ENCODE measurements at places on chromosomes 1 and 21. TPM values are rescaled to one million over a fixed set of nuclear protein-coding genes. Genes with fewer than 3 reads are reported as not detected.
A peak's percentile ranks its signal among the peaks of the same experiment; 100 is the strongest.

DNA sequence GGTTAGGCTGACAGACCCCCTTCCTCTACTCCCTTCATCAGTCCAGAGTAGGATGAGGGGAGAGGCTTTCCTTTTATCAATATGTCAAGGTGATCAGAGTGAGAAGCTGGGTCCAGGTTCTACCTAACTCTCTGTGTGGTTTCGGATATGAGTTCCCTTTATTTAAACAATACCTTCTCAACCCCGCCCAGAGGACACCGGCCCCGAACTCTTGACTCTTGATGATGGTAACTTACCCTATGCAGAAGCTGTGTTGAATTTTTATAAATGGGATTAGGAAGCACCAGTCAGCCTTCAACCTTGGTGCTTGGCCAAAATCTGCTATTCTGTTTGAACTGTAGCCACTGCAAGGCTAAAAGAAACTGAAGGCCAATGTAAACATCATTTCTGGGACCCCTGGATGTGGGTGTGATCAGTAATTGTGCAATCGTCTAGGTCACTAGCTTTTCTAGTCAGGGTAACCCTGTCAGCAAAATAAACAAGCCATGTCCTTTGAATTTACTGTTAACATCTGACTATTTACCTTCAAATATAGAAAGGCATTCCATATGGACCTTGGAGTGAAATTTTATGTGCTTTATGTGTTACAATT lies 398.3 kb downstream of the SEC16B start:
- H3K36me3 ChIP-seq, result no peaks in the 10 kb centered on the region
- H3K4me1 ChIP-seq, result no peaks in the 10 kb centered on the region
- no peak overlapping the region for H3K27ac ChIP-seq
- DNase-seq, result no peak
- no peaks in the 10 kb centered on the region for H3K27me3 ChIP-seq
- H3K4me3 ChIP-seq, result no peak overlapping the region

SPRR4 gene
- not detected for polyA plus RNA-seq

DNA sequence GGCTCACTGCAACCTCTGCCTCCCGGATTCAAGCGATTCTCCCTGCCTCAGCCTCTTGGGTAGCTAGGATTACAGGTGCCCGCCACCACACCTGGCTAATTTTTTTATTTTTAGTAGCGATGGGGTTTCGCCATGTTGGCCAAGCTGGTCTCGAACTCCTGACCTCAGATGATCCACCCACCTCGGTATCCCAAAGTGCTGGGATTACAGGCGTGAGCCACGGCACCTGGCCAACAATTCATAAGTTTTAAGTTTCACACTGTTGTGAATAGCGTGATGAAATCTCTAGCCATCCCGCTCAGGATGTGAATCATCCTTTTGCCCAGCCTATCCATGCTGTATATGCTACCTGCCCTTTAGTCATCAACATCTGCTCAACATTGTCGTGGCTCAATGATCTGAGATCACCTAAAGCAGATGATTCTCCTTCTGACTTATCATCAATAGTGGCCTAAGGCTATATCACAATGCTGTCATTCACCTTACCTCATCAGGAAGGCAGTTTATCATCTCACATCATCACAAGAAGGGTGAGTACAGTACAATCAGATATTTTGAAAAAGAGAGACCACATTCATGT lies 2.6 kb downstream of the PFDN2 start:
- no peak for DNase-seq
- H3K27me3 ChIP-seq, result no peaks in the 10 kb centered on the region
- H3K4me3 ChIP-seq, result no peak overlapping the region
- peaks cover 19% of the 10 kb centered on the region for H3K4me1 ChIP-seq

- no peak overlapping the region for H3K4me3 ChIP-seq
- no peaks in the 10 kb centered on the region for H3K27me3 ChIP-seq
- H3K27ac ChIP-seq, result no peak overlapping the region
- H3K4me1 ChIP-seq, result no peaks in the 10 kb centered on the region
Observed at GRCh38 chr1:59279645-59280044, 17.2 kb upstream of the FGGY start.

DNA sequence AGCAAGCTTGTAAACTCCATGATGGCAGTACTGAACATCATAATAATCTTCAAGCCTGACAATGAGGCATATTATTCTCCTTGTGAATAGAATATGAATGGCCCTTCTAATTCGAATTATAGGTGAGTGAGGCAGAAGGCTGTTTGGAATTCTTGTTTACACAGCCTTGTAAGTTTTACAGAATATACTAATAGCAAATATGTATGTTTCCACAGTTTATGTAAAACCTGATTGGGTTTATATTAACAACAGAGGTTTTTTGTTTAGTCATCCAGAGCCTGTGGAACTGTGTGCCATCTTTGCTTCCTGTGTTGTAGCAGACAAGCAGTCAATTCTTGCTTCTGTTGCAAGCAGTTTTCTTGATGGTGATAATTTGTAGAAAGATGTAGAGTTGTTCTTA lies 8.0 kb downstream of the OSBPL9 start:
- no peak for DNase-seq
- H3K27ac ChIP-seq, result peak overlapping the region; percentile 31
- H3K36me3 ChIP-seq, result peaks cover 4% of the 10 kb centered on the region
- H3K4me3 ChIP-seq, result no peak overlapping the region

ALX3 gene
- not detected for polyA plus RNA-seq

GRCh38 chr1:74641876-74642275 lies 31.7 kb downstream of the ERICH3 start:
- no peaks in the 10 kb centered on the region for H3K4me1 ChIP-seq
- H3K27me3 ChIP-seq, result no peaks in the 10 kb centered on the region
- H3K4me3 ChIP-seq, result no peak overlapping the region
- no peak for DNase-seq

DNA sequence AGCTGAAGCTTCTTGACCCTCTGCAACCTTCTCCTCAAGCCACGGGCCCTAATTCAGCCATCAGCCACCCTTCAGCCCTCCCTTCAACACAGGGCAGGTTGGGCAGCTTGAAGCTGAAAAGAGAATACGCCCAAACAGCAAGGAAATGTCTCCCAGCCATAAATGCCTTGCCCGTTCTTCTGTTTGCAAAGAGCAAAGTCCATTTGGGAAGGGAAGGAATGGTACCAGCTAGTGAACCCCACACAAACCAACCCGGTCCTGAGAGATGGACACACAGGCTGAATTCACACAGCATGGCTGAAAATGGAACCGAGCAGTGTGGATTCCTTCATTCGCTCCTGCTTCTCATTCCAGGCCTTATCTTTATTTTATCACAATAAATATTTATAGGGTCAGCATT lies 11.5 kb downstream of the PLEKHA6 start:
- H3K36me3 ChIP-seq, result no peaks in the 10 kb centered on the region
- H3K27ac ChIP-seq, result peak overlapping the region; percentile 89
- no peak for DNase-seq
- H3K4me3 ChIP-seq, result no peak overlapping the region
- no peaks in the 10 kb centered on the region for H3K27me3 ChIP-seq

GRCh38 chr1:84353695-84354094 lies 44.6 kb upstream of the DNASE2B start:
- H3K36me3 ChIP-seq, result no peaks in the 10 kb centered on the region
- peaks cover 19% of the 10 kb centered on the region for H3K4me1 ChIP-seq
- H3K27me3 ChIP-seq, result no peaks in the 10 kb centered on the region

DNA sequence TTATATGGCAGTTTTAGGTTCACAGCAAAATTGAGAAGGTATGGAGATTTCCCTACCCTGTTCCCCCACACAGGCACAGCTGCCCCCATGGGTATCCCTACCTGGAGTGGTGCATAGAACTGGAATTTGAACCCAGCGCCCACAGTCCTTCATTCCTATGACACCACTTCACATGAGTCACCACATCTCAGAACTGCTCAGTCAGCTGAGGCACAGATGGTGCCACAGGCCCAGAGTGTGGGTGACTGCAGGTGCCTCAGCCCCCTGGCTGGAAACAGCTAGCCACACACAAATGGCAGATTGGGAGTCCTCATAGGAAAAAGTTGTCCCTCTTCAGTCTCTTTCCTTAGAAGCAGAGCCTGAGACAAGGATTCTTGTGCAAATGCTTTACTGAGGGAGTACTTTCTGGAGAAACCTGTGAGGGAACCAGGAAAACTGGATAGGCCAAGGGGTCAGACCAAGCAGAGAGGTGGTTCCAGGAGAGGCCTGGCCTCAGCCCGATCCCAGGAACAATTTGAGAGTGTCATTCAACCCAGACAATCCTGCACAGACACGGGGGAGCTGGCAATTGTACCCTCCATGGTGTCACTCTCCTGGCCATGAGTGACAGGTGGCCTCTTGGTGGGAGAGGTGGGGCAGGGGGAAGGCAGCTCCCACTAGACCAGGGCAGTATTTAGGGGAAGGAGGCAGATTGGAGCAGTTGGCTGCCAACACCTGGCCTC lies 6.9 kb downstream of the PLA2G2D start:
- no peak overlapping the region for H3K27ac ChIP-seq
- no peak for DNase-seq
- H3K4me1 ChIP-seq, result no peaks in the 10 kb centered on the region
- no peaks in the 10 kb centered on the region for H3K27me3 ChIP-seq
- H3K36me3 ChIP-seq, result no peaks in the 10 kb centered on the region
- H3K4me3 ChIP-seq, result no peak overlapping the region

DNA sequence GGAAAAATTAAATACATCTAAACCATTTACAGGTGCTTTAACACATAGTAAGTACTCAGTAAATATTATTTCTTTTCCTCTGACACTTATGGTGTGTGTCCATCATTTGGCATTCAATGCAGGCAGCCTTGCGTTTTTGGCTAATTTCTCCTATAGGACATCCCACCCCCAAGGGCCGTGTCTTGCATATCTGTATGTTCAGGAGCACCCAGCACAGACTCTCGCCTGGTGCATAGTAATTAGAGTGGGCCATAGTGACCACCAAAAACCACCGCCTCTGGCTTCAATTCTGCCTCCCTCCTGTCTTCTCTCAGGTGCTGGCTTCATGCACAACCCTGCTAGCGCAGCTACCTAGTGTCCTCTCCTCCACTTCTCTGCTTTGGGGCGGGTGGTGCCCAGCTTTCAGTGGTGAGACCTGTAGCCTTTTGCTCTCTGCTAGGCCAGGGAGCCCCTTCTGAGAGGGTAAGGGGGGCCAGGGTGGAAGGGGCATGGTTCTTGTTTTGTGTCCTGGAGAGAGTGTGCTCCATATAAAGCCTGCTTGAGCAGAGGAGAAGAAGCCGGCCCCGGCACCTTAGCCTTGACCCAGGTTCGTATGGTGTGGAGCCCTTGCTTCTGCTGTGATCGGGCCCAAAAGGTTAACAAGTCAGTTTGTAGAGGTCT lies 33.4 kb downstream of the BATF3 start:
- H3K4me1 ChIP-seq, result peaks cover 44% of the 10 kb centered on the region
- DNase-seq, result no peak
- no peaks in the 10 kb centered on the region for H3K36me3 ChIP-seq
- H3K27me3 ChIP-seq, result no peaks in the 10 kb centered on the region

MSTO1 gene
- polyA plus RNA-seq, result 22.4 TPM

SLC44A3 gene
- polyA plus RNA-seq, result 2.6 TPM

KCNJ15 gene
- 0.02 TPM for polyA plus RNA-seq

EPHA2 gene
- polyA plus RNA-seq, result 82.2 TPM

- DNase-seq, result peak; percentile 60
- no peaks in the 10 kb centered on the region for H3K4me1 ChIP-seq
- no peak overlapping the region for H3K4me3 ChIP-seq
- no peaks in the 10 kb centered on the region for H3K36me3 ChIP-seq
- H3K27ac ChIP-seq, result no peak overlapping the region
- peaks cover 33% of the 10 kb centered on the region for H3K27me3 ChIP-seq
Observed at GRCh38 chr1:223683586-223684487, 18.3 kb upstream of the CAPN8 start.

GRCh38 chr1:41666981-41667631 lies 182.6 kb upstream of the EDN2 start:
- H3K27me3 ChIP-seq, result no peaks in the 10 kb centered on the region
- H3K4me3 ChIP-seq, result no peak overlapping the region
- no peak overlapping the region for H3K27ac ChIP-seq
- no peak for DNase-seq
- no peaks in the 10 kb centered on the region for H3K36me3 ChIP-seq

DNA sequence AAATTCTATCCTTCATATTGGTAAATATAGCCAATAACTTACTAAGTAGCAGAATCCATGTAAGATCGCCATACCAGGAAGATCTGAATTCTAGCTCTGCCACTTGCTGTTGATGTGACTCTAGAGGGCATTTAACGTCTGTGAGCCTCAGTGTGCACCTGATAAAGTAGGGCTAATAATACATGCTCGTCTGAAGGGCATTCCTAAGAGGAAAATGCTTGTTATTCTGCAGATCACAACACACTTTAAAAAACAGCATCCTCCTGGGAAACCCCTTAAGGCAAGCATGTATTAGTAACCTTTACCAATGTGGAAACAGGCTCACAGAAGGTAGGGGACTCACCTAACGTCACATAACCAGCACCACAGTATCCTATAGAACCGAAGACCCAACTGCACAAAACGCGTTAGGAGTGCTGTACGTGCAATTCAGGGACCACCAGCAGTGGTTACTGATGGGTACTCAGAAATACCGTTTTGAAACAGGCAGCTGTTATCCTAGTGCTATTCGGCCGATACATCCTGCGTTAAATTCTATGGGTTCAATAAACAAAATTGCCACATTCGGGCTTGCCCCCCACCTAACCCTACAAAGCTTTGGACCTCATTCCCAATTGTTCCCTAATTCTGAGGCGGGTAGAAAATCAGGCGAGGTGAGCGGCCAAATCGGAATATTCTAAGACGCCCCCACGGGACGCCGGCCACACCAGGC lies 758 bp downstream of the DEPDC1 start:
- DNase-seq, result peak; percentile 23
- H3K27ac ChIP-seq, result peak overlapping the region; percentile 83
- H3K27me3 ChIP-seq, result no peaks in the 10 kb centered on the region
- peak overlapping the region; percentile 95 for H3K4me3 ChIP-seq
- peaks cover under 1% of the 10 kb centered on the region for H3K36me3 ChIP-seq
- H3K4me1 ChIP-seq, result peaks cover 7% of the 10 kb centered on the region

- peaks cover 26% of the 10 kb centered on the region for H3K36me3 ChIP-seq
- DNase-seq, result peak; percentile 4
- H3K4me1 ChIP-seq, result no peaks in the 10 kb centered on the region
- H3K27ac ChIP-seq, result no peak overlapping the region
Observed at GRCh38 chr1:94463765-94464330, 45.7 kb downstream of the ABCD3 start.

DNA sequence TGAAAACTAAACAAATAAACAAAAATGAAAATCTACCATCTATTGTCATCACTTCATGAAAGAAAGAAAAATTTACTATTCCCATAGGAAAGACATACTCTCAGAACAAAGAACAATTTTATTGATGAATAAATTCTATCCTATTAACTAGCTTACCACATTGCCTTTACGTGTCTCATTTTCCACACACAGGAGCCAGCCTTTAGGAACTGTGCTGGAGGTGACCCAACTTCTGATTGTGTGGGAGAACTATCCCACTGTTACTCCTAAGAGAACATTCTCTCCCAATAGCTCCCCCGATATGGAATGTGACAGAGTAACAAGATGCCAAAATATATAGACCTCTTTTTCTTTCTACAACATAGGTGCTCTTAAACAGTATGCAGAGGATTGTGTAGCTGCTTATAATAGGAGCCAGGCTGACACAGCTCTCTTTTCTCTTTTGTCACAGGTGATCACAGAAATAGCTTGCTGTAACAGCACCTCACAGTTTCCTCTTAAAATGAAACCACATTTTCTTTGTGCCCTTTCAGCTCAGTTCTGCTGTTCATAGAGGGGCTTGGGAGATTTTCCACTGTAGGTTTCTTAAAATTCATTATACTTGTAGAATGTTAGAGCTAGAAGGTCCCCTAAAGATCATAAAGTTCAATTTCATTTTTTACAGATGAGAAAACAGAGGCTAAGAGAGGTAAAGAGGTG lies 35.5 kb downstream of the C21orf91 start:
- H3K4me1 ChIP-seq, result no peaks in the 10 kb centered on the region
- no peak for DNase-seq
- no peak overlapping the region for H3K4me3 ChIP-seq
- no peaks in the 10 kb centered on the region for H3K27me3 ChIP-seq

MYOG gene
- not detected for polyA plus RNA-seq

PTCH2 gene
- polyA plus RNA-seq, result 1.0 TPM

Measured in SK-N-SH (cell line).